ENCODE measurements at places on chromosomes 4 and X.

GRCh38 chr4:76979236-76979635, 29.7 kb downstream of the SEPTIN11 start:
- DNase-seq = no peak

- DNase-seq = no peak
These were observed 437.1 kb upstream of the CTSO start for GRCh38 chr4:156390599-156391324.

DNA sequence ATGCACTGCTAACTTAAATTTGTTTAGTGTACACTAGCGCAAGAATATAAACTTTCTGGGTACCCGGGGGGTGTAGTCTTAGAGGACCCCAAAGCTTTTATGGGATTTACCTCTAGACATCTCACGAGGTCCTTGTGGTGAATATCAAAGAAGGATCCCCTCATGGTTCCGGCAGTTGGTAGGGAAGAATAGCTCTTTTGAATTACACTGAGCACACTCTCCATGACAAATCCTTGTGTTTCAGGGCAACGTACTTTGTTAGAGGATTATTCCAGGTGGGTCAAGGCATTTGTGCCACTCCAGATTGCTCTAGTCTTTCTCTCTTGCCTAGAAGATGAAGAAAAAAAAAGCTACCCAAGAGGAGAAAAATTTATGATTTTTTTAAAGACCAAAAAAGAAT, 387.6 kb downstream of the PDHA2 start:
- DNase-seq = no peak

GRCh38 chr4:178322524-178323183, 880.4 kb upstream of the AGA start:
- DNase-seq = no peak

DNA sequence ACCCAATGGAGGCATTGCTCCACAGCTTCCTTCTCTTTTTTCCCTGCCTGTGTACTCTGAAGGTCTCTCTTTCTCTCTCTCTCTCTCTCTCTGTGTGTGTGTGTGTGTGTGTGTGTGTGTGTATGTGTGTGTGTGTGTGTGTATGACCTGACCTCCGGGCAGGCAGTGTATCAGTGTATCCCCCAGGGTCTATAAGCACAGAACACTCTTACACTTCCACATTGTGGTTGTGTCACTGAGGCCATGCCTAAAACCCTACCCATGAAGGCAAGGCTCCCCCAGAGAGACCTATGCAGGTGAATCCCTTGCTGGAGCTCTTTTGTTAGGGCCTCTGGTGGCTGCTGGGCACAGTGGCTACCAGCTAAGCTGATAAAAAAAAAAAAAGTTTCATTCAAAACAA, 300.4 kb upstream of the BMP3 start:
- no peak for DNase-seq

GRCh38 chrX:26203561-26203960, 11.3 kb downstream of the MAGEB6 start:
- no peak for DNase-seq

DNA sequence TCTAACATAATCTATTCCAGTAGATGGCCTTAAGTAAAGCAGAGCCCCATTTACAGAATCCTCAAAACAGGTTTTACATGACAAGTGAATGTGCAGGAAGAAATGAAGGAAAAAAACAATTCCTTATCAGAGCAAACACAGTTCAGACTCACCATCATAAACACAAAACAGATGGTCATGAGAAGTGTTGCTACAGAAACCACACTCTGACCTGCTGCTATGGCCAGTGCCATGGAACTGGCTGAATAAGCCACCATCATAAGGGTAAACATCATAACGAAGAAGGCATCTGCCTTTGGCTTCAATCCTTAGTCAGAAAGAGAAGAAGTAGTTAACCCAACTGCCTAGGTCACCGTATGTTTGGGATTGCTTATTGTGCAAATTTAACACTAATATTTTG, 61.1 kb downstream of the ABCG2 start:
- DNase-seq = no peak

DNA sequence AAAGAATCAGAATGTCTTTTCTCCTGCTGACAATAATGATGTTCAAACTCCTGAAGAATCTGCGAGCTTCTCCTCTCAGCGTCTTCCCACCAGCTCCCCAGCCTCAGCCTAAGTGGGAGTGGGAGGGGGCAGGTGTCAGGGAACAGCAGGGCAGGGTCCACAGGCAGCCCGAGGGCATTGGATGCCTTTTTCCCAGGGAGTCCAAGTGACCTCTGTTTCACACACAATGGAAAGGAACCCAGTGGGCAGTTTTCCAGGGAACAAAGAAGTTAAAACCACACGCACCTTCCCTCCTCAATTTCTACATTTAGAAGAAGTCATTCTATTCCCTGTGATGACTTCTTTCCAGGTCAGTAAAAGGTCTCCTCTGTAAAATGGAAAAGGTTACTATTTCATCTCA, 278.5 kb downstream of the PARM1 start:
- DNase-seq = no peak
